ENCODE measurements at places on chromosomes 4 and X. TPM values are rescaled to one million over a fixed set of nuclear protein-coding genes. Genes with fewer than 3 reads are reported as not detected.

DNA sequence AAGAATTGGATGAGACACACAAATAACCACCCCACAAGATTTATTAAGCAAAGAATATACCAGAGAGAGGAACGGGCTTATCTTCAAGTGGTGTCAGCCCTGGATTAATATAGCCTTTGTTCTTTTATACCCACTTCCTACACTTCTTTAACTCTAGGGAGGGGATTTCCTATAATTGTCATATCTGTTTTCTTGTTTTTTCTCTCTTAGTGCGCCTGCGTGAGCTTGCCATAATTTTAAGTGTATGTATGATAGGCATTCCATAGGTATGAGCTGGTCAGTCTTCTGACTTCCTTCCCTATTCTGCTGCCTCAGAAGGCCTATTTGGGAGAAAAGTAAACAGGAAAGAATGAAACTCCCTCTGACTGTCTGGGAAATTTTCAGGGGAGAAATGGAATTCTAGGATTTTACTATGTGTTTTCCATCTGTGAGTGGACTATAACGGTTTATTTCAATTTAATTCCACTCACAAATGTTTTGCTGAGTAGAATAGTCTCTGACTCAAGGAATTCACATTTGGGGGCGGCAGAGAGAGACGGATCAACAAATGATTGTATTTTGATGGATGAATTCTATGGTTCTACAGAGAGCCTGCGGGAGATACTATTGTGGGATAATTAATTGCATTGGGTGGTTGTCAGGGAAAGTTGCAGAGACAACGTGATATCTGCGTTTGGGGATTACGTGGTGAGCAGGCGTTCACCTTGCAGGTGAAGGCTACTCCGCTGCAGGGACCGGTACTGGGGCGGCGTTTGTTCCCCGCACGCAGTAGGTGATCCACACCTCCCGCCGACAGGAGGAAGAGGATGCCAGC is 626 bp upstream of the CEP135 start:
- DNase-seq = peak; percentile 7
- peak overlapping the region; percentile 99 for H3K27ac ChIP-seq
- H3K36me3 ChIP-seq = peaks cover 26% of the 10 kb centered on the region
- H3K4me1 ChIP-seq = peaks cover 36% of the 10 kb centered on the region
- H3K27me3 ChIP-seq = peaks cover 11% of the 10 kb centered on the region

GRCh38 chr4:108547682-108548081 is 72.7 kb upstream of the RPL34 start:
- no peak overlapping the region for H3K27ac ChIP-seq
- DNase-seq = no peak
- peaks cover 3% of the 10 kb centered on the region for H3K36me3 ChIP-seq
- no peak overlapping the region for H3K4me3 ChIP-seq

- peaks cover 1% of the 10 kb centered on the region for H3K27me3 ChIP-seq
- peak; percentile 22 for DNase-seq
- no peaks in the 10 kb centered on the region for H3K4me1 ChIP-seq
- H3K4me3 ChIP-seq = no peak overlapping the region
- H3K27ac ChIP-seq = no peak overlapping the region
Observed at GRCh38 chrX:68018248-68019203, 414.8 kb downstream of the OPHN1 start.

GRCh38 chrX:134933911-134934310 is 56.9 kb upstream of the SMIM10 start:
- H3K27ac ChIP-seq = no peak overlapping the region
- H3K27me3 ChIP-seq = no peaks in the 10 kb centered on the region
- H3K4me3 ChIP-seq = no peak overlapping the region

GRCh38 chr4:127449449-127449848 is 183.3 kb upstream of the INTU start:
- H3K36me3 ChIP-seq = no peaks in the 10 kb centered on the region
- H3K4me1 ChIP-seq = no peaks in the 10 kb centered on the region
- H3K4me3 ChIP-seq = no peak overlapping the region
- H3K27ac ChIP-seq = no peak overlapping the region
- no peak for DNase-seq

DNA sequence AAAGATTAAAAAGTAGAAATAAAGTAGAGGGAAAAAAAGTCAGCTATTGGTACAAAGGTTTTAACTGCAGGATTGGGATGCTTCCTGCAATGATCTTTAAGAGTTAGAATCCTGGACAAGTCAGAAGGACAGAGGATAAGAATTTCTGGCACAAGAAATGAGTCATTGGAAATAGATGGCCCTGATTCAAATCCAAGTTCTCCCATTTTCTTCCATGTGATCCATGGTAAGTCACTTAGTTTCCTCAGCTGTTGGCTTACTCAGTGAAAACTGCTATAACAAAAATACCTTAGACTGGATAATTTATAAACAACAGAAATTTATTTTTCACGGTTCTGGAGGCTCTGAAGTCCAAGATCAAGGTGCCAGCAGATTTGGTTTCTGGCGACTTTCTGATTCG is 13.3 kb upstream of the TBC1D19 start:
- H3K4me1 ChIP-seq = peaks cover 5% of the 10 kb centered on the region
- no peak overlapping the region for H3K4me3 ChIP-seq
- H3K27ac ChIP-seq = no peak overlapping the region

DNA sequence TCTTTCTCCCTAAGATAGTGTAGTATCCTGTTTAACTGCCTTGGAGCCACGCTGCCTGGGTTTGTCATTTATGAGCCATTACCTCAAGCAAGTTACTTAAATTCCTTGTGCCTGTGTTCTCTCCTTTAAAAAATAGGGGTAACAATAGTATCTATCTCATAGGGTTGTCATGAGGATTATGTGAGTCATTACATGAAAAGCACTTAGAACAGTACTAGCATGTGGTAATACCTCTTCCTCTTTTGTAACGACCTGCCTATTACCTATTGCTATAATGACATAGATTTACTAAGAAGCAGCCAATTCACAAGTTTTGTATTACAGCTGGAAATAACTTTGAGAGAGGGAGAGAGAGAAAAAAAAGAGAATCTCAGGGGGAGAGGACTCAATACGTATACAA is 834.7 kb downstream of the RAPGEF2 start:
- no peak overlapping the region for H3K4me3 ChIP-seq
- no peak overlapping the region for H3K27ac ChIP-seq
- peaks cover 3% of the 10 kb centered on the region for H3K36me3 ChIP-seq

The CENPVL1 gene
- total RNA-seq = not detected

DNA sequence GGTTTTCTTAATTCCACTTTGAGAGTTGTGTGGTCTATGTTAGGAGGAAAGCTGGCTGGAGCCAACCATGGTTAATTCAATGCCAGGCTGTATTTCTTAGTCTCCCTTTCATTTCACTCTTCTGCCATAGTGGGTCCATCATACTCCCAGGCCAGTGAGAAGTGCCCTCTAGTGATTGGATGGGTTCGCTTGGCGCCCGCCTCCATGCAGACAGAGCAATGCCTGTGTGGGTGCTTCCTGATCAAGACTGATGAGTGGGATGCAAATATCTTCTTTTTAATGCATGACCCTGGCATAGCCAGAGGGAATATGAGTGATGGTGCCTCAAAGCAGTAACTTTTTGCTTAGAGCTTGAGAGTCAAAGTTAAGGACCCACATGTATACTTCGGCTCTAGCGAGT is 6.4 kb downstream of the BMX start:
- no peaks in the 10 kb centered on the region for H3K36me3 ChIP-seq
- DNase-seq = no peak
- no peaks in the 10 kb centered on the region for H3K27me3 ChIP-seq
- H3K4me3 ChIP-seq = no peak overlapping the region
- peaks cover 14% of the 10 kb centered on the region for H3K4me1 ChIP-seq
- no peak overlapping the region for H3K27ac ChIP-seq

The BCORL1 gene
- 34.0 TPM for total RNA-seq

The SRPK3 gene
- total RNA-seq = 0.18 TPM

- H3K4me1 ChIP-seq = no peaks in the 10 kb centered on the region
- H3K27me3 ChIP-seq = peaks cover 21% of the 10 kb centered on the region
- H3K27ac ChIP-seq = no peak overlapping the region
- DNase-seq = no peak
Observed at GRCh38 chr4:1045595-1046201, 34.3 kb downstream of the FGFRL1 start.

The PCSK1N gene
- 2.0 TPM for total RNA-seq

GRCh38 chr4:153020457-153020856 is 84.3 kb downstream of the FHDC1 start:
- H3K4me3 ChIP-seq = no peak overlapping the region
- H3K4me1 ChIP-seq = no peaks in the 10 kb centered on the region
- no peak for DNase-seq
- no peaks in the 10 kb centered on the region for H3K36me3 ChIP-seq

- no peak overlapping the region for H3K27ac ChIP-seq
- H3K4me1 ChIP-seq = no peaks in the 10 kb centered on the region
Observed at GRCh38 chrX:153649178-153649914, 2.3 kb downstream of the DUSP9 start.

- H3K27me3 ChIP-seq = no peaks in the 10 kb centered on the region
- no peaks in the 10 kb centered on the region for H3K4me1 ChIP-seq
- no peak overlapping the region for H3K27ac ChIP-seq
Observed at GRCh38 chr4:105666693-105667092, 41.8 kb downstream of the INTS12 start.

The MAGEB17 gene
- total RNA-seq = not detected

DNA sequence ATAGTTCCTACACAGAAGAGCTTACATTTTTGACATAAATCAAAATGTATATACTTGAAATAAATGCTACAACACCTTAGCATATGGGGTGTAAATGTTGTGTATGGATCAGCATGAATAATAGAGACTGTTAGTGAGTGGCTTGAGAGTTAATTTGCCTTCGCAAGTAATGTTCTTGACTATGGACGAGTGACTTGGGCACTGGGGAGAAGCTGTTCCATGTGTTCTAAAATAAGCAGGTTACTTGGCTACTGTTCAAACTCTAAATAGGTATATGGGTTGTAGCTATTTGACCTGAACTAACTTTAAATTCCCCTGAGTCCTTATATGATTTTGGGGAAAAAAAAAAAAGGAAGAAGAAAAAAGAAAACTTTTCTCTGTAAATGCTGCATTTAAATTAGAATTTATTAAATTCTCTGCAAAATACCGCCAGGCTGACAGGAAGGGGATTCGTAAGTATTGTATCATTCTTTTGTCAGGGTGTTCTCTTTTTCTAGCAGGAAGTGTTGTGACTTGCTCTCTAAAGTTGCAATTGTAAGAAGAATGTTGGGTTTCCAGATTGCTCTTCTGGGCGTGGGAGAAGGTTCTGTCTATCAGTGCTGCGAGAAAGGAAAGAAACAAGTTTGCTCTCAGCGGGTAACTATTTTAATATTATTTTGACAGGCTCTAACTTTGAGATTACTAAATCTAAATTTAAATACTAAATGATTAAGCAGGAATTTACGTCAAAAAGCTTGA is 32.2 kb downstream of the PLS3 start:
- no peaks in the 10 kb centered on the region for H3K27me3 ChIP-seq
- peak overlapping the region; percentile 98 for H3K27ac ChIP-seq
- H3K4me1 ChIP-seq = peaks cover 19% of the 10 kb centered on the region
- H3K36me3 ChIP-seq = no peaks in the 10 kb centered on the region
- no peak for DNase-seq

The MAGEB2 gene
- total RNA-seq = not detected

GRCh38 chr4:24722026-24722568 is 73.3 kb upstream of the SOD3 start:
- no peaks in the 10 kb centered on the region for H3K36me3 ChIP-seq
- no peaks in the 10 kb centered on the region for H3K27me3 ChIP-seq
- no peak for DNase-seq
- H3K4me1 ChIP-seq = no peaks in the 10 kb centered on the region
- no peak overlapping the region for H3K27ac ChIP-seq

- DNase-seq = no peak
- H3K27me3 ChIP-seq = peaks cover 15% of the 10 kb centered on the region
- peak overlapping the region; percentile 78 for H3K27ac ChIP-seq
- H3K4me1 ChIP-seq = peaks cover 7% of the 10 kb centered on the region
Observed at GRCh38 chrX:1591863-1592469, 562 bp downstream of the AKAP17A start.

DNA sequence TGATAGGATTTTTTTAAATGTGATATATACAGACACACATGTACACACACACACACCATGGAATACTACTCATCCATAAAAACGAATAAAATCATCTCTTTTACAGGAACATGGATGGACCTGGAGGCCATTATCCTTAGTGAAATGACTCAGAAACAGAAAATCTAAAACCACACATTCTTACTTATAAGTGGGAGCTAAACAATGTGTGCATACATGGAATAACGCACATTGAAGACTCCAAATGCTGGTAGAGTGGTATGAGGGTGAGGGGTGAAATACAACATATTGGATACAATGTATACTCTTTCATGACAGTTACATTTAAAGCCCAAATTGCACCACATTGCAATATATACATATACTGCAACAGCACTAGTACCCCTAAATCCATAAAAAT is 120.2 kb upstream of the ADGRL3 start:
- no peak for DNase-seq
- H3K4me3 ChIP-seq = no peak overlapping the region
- no peaks in the 10 kb centered on the region for H3K4me1 ChIP-seq
- H3K36me3 ChIP-seq = no peaks in the 10 kb centered on the region

DNA sequence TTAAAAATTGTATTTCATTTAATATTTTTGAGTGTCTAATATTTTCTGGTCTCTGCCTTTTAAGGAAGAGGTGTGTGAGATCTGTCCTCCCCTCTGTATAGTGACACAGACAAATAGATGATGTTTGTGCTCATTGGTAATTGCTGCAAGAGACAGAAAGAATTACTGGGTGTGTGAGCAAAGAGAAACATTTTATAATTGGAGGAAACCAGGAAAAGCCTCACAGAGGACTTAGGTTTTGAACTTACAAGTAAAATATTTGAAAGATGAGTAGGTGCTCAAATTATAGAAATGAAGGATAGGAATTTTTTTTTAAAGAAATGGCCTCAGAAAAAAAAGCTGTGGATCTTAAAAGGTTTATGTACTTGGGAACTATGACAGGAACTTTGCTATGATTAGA is 149.8 kb downstream of the SPCS3 start:
- no peaks in the 10 kb centered on the region for H3K36me3 ChIP-seq
- no peak overlapping the region for H3K4me3 ChIP-seq
- no peak overlapping the region for H3K27ac ChIP-seq
- H3K27me3 ChIP-seq = peaks cover 1% of the 10 kb centered on the region
- no peak for DNase-seq
- no peaks in the 10 kb centered on the region for H3K4me1 ChIP-seq

The UBQLN2 gene
- total RNA-seq = 25.5 TPM

The ZFP42 gene
- total RNA-seq = 2.1 TPM

- no peaks in the 10 kb centered on the region for H3K4me1 ChIP-seq
- no peak overlapping the region for H3K27ac ChIP-seq
- DNase-seq = no peak
- H3K4me3 ChIP-seq = no peak overlapping the region
Observed at GRCh38 chrX:132933170-132933569, 25.3 kb downstream of the HS6ST2 start.

DNA sequence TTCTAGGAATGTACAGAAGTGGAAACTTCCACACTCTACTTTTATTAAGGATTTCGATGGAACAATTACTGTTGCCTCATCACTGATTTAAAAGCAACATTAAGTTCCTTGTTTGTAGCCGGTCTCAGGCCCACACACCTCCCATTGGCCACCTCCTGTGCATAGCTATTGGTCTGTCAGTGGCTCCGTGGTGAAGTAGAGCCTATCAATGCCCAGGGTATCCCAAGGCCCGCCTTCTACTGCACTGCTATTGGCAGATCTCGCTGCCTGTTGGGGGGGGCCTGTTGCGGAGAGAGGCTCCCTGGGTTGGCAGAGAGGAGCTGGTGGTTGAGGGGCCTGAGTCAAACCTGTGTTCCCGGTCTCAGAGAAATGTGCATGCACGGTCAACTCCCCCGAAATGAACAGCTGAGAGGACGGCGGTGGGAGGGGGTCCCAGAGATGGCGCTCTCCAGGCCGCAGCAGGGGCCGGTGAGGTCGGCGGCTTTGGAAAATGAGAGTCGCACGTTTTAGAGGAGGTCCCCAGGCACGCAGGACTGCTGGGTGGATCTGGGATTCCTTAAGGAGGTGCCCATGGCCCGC is 4.9 kb upstream of the ARAF start:
- no peaks in the 10 kb centered on the region for H3K36me3 ChIP-seq
- peak overlapping the region; percentile 91 for H3K27ac ChIP-seq
- DNase-seq = peak; percentile 70
- H3K4me1 ChIP-seq = peaks cover 11% of the 10 kb centered on the region
- H3K27me3 ChIP-seq = peaks cover 5% of the 10 kb centered on the region

Measured in endothelial cell (in vitro differentiated cells).